ENCODE measurements at places on chromosomes 11 and 22.

- DNase-seq, result no peak
Observed at GRCh38 chr11:45648931-45649330, 16.5 kb downstream of the CHST1 start.

DNA sequence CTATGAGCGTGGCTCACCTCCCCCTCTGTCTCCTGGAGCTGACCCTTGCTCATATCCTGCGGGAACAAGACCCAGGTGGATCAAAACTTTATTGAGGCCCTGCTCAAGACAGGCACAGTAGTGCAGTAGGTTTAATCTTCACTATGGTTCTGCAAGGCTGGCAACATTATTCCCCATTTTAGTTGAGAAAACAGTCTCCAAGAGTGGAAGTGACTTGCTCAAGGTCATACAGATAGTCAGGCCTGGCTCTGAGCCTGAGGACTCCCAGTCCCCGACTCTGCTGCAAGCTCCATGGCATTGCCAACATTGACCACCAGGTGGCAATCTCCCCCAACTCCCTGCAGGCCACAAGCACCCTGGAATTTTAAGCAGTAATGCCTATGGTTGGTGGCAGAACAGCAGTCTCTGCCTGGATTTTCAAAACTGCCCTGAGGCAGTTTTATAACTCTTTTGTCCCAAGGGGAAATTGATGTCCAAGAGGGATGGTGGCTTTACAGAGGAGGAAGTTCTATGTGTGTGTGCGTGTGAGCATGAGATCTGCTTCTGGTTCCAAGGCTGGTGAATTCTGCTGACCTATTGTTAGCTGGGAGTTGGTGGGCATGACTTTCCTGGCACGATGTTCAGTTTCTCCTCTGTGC is 34.1 kb downstream of the NEU3 start:
- DNase-seq, result peak; percentile 74

- no peak for DNase-seq
Observed at GRCh38 chr11:47028195-47029093, 91.9 kb downstream of the CSTPP1 start.

DNA sequence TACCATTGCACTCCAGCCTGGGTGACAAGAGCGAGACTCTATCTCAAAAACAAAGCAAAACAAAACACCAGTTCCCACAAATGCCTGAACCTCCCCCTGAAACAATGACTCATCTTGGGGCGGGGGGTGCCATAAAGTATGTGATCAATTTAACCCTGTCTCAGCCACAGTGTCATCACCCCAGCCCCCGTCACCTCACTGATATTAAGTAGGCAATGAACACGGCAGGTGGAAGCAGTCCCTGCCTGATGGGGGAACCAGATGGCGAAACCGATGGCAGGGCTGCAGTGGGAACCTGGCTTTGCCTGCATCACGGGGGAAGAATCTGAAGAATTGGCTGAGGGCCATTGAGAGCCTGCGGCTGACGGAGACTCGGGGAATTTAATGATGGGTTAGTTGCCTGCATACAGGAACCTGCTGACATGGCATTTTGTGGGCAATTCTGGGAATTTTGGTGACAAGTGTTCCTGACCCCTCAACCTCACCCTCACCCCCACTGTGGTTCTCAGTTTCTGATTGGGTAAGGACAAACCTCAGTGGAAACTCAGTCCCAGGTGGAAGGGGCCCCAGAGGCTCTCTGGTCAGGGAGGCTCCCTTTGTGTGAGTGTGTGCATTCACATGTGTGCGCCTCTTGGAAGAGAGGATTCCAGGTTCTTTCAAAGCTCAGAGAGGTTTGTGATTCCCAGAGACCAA is 39.1 kb upstream of the SHISAL1 start:
- DNase-seq, result peak; percentile 90

- no peak for DNase-seq
Observed at GRCh38 chr11:71987521-71987920, 11.2 kb upstream of the IL18BP start.

- DNase-seq, result no peak
Observed at GRCh38 chr11:7981619-7982157, 5.4 kb upstream of the EIF3F start.

GRCh38 chr11:117045956-117046355 is 52.3 kb downstream of the SIK3 start:
- DNase-seq, result no peak

DNA sequence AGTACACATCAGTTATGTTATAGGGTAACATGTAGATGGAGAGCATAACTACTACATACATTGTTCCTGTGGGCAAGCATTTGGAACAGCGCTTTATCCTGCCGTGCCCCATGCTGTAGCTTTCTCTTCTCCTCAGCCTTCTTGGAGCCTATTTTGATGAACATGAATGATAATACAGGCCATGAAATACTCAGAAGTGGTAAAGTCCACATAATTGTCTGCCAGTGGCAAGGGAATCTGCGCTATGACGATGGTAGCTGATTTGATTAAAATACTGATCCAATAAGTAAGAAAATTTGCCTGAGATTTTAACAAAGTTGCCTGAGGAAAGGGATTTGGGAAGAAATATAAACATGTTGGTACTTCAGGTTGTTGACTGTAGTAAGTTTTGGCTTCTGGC is 23.3 kb downstream of the ALKBH3 start:
- DNase-seq, result no peak

DNA sequence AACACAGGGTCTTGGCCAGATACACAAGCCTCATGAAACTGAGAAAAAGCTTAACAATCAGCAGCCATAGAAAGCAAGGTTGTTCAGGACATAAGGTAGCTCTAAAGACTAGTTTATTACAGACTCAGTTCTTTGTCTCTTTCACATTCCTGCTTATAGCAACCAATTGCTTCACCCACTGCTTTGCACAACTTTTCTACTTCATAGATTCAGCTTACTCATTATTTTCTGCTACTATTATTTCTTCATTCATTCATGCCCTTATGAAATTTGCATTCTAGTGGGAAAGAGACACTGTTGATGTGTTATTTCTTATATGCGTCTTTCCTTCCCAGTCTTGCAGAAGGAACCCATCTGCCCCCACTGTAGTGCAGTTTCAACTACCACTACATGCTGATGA is 4.7 kb downstream of the CCDC34 start:
- no peak for DNase-seq

DNA sequence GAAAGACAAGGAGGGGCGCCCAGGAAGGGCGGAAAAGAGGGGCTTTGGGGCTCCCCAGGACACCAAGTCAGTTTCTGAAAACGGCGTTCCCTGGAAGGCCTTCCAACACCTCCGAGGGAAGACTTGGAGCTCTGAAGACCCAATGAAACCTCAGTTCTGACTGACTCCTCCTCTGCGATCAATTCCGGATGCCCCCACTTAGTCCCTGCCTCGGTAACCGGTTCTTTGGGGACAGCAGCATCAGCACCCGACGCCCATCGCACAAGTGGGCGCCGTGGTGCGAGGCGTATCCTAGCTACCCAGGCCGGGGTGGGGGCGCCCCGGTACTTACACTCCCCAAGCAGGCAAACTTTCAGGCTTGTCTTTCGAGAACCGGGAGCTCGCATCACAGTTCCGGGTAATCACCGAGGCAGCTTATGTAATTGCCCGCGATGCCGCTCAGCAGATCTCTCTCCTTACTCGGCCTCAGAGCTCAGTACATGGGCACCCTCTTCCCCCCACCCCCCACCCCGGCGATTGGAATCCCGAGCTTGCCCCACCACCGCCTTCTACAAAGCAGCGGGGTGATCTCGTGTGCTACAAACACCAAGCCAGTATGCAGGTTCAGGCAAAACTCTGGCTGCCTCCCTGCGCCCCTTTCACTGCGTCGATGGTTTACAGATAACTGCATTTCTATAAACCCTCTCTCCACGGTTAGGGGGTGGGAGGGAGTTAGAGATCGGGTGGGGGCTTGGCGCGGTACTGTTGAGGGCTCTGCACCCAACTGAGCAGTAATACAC is 2.0 kb downstream of the TENM4 start:
- peak; percentile 41 for DNase-seq

GRCh38 chr11:15825976-15826650 is 530.2 kb downstream of the SOX6 start:
- no peak for DNase-seq

GRCh38 chr11:12684816-12685215 is 10.6 kb downstream of the TEAD1 start:
- DNase-seq, result no peak

DNA sequence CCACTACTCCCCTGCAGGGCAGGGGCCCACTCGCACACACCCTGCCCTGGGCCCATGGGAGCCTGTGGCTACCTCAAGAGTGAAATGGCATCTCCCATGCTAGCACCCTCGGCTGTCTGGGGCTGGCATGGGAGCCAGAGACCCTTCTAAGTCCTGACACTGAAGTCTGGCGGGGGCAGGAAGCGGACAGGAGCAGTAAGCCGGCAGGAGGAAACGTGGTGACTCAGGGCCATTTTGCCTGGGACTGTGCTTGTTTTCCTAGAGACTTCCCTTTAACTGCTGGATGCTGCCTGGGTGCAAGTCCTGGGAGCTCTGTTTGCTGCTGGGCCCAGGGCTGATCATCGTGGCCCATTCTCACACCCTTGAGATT is 16.8 kb downstream of the RELT start:
- peak; percentile 34 for DNase-seq

DNA sequence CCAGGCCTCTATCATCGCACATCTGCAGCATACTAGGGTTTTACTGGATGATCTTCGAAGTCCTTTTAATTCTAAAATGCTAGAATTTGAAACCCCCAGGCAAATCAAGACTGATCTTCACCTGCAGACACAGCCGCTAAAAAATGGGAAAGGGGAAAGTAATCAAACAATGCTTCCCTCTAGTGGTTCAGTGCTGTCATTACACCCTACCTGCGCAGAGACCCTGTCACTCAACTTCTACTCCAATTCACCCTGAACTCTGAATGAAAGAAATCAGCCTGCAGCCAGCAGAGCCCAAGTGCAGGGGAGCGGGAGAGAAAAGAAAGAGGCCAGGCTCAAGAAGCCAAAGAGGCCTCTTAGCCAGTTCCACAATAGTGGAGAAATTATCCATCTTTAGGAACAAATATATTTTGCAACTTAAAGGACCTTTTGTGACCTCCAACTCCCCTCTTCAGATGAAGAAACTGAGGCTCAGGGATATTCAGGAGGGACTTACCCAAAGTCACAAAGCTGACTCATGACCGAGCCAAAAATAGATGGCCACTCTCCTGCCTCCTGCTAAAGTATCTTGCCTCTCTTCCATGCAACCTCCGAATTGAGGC is 33.0 kb downstream of the SERGEF start:
- DNase-seq, result peak; percentile 6

DNA sequence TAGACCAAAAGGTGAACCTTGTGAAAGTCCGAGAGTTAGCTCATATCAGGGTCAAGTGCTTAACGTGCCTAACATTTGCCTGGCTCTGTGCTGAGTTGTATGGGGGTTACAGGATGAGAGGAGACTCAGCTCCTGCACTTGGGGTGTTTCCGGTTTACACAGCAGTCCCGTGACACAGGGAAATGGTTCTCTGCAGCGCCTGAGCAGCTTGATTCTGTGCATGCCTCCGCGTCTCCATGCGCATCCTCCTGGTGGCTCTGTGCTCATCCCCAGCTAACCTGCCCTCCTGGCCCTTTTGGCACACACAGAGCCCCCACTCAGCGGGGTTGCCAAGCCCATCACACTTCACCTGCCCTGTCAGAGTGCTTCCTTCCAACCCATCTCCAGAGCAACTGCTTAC is 238.3 kb upstream of the TBCEL start:
- DNase-seq, result no peak

- DNase-seq, result no peak
Observed at GRCh38 chr11:70364745-70365543, 33.4 kb upstream of the CTTN start.

DNA sequence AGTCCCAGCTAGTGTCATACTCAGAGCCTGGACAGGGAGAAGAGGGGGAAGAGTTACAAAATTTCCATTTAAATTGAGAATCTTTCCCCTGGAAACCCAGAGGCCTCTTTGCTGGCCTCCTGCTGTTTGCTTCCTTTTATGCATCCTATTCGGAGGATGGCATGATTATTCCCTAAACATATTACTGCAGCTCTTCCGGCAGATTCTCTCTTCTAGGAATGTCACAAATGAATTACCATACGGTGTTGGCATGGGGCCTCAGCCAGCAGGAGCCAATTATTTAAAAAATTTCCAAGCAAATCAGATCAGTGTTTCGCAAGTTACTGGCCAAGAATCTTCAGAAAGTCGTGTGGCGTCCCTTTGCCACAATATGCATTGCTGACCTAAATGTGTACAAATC is 326.7 kb upstream of the NCAM1 start:
- DNase-seq, result no peak

DNA sequence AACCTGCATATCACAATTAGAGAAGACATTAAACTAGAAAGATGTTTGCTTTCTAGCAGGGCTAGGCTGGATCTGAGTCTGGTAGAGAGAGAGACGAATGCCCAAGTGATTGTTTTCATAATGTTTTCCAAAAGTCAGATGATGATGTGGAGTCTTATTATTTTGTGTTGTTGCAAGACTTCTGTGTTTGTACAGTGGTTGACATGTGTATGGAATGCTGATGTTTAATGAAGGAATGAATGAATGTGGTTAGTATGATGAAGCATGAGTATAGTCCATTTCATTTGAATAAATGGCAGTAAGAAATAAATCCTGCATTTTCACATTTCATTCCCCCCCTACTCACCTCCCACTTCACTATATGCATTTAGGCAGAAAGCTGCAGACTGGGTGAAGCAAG is 69.6 kb downstream of the PPP2R1B start:
- peak; percentile 49 for DNase-seq

GRCh38 chr11:20112291-20113148 is 47.8 kb downstream of the DBX1 start:
- peak; percentile 94 for DNase-seq

DNA sequence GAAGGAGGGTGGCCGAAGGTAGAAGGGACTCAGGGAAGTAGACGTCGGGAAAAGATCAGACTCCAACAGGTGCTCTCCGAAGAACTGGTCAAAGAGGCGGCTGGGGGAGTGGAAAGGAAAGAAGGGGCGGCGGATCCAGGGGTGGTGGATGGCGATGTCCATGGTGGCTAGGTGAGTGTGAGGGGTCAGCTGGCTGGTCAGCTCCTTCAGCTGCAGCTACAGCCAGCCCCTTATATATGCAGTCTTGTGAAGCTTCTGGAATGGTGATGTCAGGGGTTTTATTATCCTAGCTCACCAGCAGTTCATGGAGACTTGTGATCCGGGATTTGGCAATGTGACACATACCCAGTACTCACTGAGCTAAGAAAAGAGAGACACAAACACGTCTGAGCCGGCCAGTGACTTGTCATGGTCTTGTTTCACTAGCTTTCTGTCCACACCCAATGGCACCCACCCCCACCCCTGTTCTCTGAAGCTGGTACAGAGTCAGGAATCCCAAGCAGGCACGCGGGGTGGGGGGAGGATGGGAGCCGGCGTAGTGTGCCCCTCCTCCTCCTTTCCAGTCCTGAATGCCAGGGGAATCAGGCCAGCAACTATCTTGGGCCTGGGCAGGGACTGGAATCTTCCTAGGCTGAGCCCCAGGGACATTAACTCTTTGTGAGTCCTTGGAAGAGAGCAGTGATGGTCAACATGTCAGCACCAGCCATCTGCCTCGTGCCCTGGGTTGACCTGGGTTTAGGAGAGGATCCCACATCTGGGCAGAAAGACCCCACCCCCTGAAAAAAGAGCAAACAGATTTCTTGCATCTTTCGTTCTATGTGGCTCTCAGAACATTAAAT is at the start of gene CRYAB:
Gene CRYAB (minus strand): TSS at position 208 of the 839 bp plus-strand sequence. CDS start 46 bp downstream, at position 162.
- DNase-seq, result peak; percentile 96

Measured in fibroblast of skin of right biceps (primary cell).